Large intestine (tissue), 12 donors: ENCODE measurements at places on chromosomes 2 and 18.
A peak's percentile ranks its signal among the peaks of the same experiment; 100 is the strongest.

DNA sequence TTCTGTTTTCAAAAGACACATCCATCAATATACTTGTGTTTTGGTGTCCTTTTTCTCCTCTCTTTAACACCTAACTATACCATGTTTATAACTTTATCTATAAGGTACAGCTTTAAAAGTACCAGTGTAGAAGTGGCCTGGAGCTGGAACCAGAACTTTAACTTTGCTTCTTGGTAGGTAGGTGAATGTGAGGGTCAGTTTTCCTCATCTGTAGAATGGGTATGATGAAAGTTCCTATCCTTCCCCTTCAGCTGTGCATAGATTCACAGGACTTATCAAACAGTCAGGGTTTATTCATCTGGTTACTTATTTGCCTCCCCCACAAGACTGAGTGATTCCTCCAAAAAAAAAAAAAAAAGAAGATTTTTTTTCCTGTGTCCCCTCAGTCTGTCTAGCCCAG is 12.7 kb downstream of the KCTD1 start:
- H3K4me1 ChIP-seq, result peaks cover 6% of the 10 kb centered on the region

DNA sequence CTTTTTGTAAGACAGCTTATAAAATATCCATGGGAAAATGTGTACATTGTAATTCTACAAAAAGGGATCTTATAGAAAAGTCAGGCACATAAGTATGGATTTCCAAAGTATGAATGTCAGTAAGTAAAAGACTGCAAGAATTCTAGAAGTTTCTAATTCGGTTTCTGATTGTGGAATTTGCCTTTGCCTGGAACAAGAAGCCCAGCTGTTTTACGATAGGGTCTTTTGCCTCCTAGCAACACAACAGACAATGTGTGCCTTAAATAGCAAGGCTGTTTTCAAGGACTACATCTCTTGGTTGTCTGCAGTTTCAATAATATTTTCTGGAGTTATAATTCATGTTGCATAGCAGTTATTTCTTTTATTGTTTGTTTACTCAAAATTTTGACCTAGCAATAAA is 312.9 kb downstream of the MTX2 start:
- no peak for DNase-seq
- H3K4me1 ChIP-seq, result no peaks in the 10 kb centered on the region
- peaks cover 2% of the 10 kb centered on the region for H3K27me3 ChIP-seq
- H3K4me3 ChIP-seq, result no peak overlapping the region

- H3K27ac ChIP-seq, result no peak overlapping the region
- H3K4me1 ChIP-seq, result peaks cover 19% of the 10 kb centered on the region
- peaks cover 54% of the 10 kb centered on the region for H3K27me3 ChIP-seq
- H3K4me3 ChIP-seq, result no peak overlapping the region
- no peaks in the 10 kb centered on the region for H3K36me3 ChIP-seq
Observed at GRCh38 chr2:212540341-212540740, 1.7 kb upstream of the ERBB4 start.

- H3K4me1 ChIP-seq, result no peaks in the 10 kb centered on the region
- no peak overlapping the region for H3K4me3 ChIP-seq
- H3K36me3 ChIP-seq, result no peaks in the 10 kb centered on the region
Observed at GRCh38 chr18:43772907-43773306, 495.6 kb upstream of the SYT4 start.

DNA sequence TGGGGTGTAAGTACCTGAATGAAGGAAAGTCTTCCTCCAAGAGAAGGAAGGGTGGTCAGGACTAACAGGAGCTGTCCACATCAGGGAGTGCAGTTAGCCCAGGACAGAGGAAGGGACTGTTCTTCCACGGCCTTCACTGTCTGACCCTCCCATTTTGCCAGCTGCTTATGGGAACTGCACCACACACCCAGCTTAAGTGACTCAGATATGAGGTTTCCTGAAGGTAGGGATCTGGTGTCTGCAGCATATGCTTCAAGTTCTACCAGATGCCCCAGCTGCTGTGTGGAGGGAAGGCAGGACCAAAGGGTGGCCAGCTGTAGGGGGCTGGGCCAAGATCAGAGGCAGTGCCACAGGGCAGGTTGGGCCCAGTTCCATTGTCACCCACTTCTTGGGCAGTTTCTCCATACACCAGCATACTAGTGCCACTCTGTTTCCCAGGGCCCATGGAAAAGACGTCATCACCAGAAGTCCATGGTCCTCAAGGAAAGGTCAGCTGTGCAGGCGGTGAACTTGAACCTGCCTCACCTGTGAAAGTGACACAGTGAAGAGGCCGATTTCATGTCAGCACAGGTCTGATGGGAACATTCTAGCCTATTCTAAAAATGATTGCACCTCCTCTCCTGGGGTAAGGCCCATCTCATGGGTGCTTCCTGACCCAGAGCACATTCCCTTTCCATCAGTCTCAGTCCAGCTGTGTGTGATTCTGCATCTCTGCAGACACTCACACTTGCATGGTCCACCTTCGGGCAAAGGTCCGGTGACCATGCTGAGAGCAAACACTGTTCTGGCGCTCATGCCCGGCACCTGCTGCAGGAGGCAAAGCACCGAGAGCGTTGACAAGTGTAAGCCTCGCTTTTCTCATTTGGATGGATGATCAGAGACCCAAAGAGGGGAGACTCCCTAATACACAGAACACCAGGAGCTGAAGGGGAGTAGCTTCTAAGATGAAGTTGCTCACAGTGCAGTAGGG is 68.0 kb downstream of the ACAA2 start:
- no peaks in the 10 kb centered on the region for H3K36me3 ChIP-seq
- no peak overlapping the region for H3K4me3 ChIP-seq
- H3K27me3 ChIP-seq, result no peaks in the 10 kb centered on the region
- no peak overlapping the region for H3K27ac ChIP-seq
- H3K4me1 ChIP-seq, result peaks cover 2% of the 10 kb centered on the region

DNA sequence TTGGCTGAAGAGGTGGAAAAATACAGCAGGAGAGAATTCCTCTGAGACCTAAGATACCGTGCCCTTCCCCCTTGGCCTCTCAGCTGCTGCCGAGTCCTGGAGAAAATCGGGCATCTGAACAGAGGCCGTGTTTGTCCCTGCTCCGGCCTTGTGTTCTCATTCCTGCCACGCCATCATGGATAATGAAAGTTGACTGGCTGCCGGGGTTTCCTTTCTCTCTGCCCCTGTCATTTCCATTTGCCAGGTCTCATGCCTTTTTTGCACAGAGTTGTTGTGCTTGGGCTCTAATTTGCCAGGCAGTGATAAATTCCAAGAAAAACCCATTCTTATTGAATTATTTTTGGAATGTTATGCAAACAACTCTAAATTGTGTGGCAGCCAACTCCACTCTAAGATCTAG is 496.9 kb upstream of the TNP1 start:
- H3K27ac ChIP-seq, result no peak overlapping the region
- no peaks in the 10 kb centered on the region for H3K4me1 ChIP-seq
- H3K36me3 ChIP-seq, result no peaks in the 10 kb centered on the region

GRCh38 chr2:223363085-223363484 is 239.1 kb downstream of the SCG2 start:
- H3K4me1 ChIP-seq, result no peaks in the 10 kb centered on the region
- no peaks in the 10 kb centered on the region for H3K27me3 ChIP-seq

- no peak overlapping the region for H3K4me3 ChIP-seq
- no peaks in the 10 kb centered on the region for H3K36me3 ChIP-seq
- no peak overlapping the region for H3K27ac ChIP-seq
- DNase-seq, result no peak
- H3K4me1 ChIP-seq, result no peaks in the 10 kb centered on the region
Observed at GRCh38 chr2:153557714-153558113, 79.2 kb upstream of the RPRM start.

GRCh38 chr2:11778416-11778815 is 32.0 kb downstream of the LPIN1 start:
- H3K36me3 ChIP-seq, result peaks cover 38% of the 10 kb centered on the region
- no peak for DNase-seq
- H3K27ac ChIP-seq, result no peak overlapping the region
- no peaks in the 10 kb centered on the region for H3K27me3 ChIP-seq
- H3K4me1 ChIP-seq, result peaks cover 14% of the 10 kb centered on the region
- H3K4me3 ChIP-seq, result no peak overlapping the region

GRCh38 chr2:127740665-127741288 is 39.5 kb downstream of the SFT2D3 start:
- peaks cover 11% of the 10 kb centered on the region for H3K36me3 ChIP-seq
- peak; percentile 39 for DNase-seq
- H3K27ac ChIP-seq, result peak overlapping the region; percentile 64
- H3K27me3 ChIP-seq, result no peaks in the 10 kb centered on the region
- peaks cover 28% of the 10 kb centered on the region for H3K4me1 ChIP-seq

GRCh38 chr18:76721207-76721996 is 101.0 kb upstream of the ZNF236 start:
- DNase-seq, result no peak
- H3K4me3 ChIP-seq, result no peak overlapping the region
- no peaks in the 10 kb centered on the region for H3K4me1 ChIP-seq
- H3K27ac ChIP-seq, result no peak overlapping the region
- H3K36me3 ChIP-seq, result no peaks in the 10 kb centered on the region

- H3K4me3 ChIP-seq, result no peak overlapping the region
- peak; percentile 65 for DNase-seq
- no peaks in the 10 kb centered on the region for H3K36me3 ChIP-seq
- no peaks in the 10 kb centered on the region for H3K4me1 ChIP-seq
- no peak overlapping the region for H3K27ac ChIP-seq
Observed at GRCh38 chr18:22930089-22930713, 2.9 kb upstream of the RBBP8 start.

- H3K4me1 ChIP-seq, result no peaks in the 10 kb centered on the region
- no peak for DNase-seq
Observed at GRCh38 chr2:19764998-19765397, 136.8 kb downstream of the TTC32 start.

DNA sequence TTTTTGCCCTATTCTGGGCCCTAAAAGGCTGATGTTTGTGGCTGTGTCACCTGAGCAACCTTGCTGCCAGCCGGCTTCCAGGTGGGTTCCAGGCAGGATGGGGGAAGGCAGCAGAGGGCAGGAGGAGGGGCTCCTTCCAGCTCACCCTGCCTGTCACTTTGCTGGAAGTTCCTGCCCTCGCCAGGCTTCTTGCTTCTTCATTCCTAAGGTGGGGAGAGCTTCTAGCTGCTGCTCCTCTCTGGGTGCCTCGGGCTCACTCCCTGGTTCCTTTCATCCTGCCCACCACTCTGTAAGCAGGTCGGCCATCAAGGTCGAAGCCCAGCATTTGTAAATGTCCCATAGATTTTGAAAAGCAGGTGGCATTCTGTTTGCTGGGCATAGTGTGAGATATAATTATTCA is 249.4 kb upstream of the HS6ST1 start:
- peaks cover under 1% of the 10 kb centered on the region for H3K4me1 ChIP-seq
- no peaks in the 10 kb centered on the region for H3K36me3 ChIP-seq
- no peak overlapping the region for H3K27ac ChIP-seq
- no peak for DNase-seq

DNA sequence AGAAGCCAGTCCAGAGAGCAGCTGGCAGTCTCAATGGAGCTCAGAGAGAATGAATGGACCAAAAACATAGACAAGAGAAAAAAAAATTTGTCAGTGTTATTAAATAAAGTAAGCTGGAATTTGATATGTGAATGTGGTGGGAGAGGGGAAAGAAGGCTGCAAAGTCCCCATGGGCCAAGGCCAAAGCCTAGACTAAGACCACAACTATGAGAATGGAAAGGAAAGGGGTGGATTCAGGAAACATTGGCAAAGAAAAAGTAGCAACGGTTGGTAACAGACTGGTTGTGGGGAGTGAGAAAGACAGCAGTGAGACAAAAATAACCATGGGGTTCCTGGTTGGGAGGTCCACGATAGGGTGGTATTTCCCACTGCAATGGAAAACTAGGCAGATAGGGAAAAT is 47.0 kb downstream of the ZEB2 start:
- H3K27ac ChIP-seq, result no peak overlapping the region
- no peak overlapping the region for H3K4me3 ChIP-seq
- no peaks in the 10 kb centered on the region for H3K4me1 ChIP-seq
- H3K27me3 ChIP-seq, result peaks cover 67% of the 10 kb centered on the region
